ENCODE measurements at places on chromosomes 1 and 21.

- no peak for DNase-seq
Measured at GRCh38 chr1:18111605-18112297, 4.2 kb downstream of the IGSF21 start.

DNA sequence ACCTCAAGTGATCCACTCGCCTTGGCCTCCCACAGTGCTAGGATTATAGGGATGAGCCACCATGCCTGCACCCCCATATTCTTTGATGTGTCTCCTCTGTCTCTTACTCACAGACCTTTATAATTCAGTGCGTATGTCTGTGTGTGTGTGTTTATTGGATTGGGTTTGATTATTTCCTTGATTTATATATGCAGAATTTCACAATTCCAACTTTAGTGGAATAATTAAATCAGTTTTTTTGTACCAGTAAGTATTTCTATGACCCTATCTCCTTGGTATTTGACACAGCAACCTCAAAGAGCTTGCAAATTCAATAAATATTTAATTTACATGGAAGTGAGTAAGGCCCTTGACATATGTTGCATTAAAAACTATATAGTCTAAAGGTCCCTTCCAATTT lies 333.9 kb upstream of the ADAMTS5 start:
- DNase-seq: no peak

DNA sequence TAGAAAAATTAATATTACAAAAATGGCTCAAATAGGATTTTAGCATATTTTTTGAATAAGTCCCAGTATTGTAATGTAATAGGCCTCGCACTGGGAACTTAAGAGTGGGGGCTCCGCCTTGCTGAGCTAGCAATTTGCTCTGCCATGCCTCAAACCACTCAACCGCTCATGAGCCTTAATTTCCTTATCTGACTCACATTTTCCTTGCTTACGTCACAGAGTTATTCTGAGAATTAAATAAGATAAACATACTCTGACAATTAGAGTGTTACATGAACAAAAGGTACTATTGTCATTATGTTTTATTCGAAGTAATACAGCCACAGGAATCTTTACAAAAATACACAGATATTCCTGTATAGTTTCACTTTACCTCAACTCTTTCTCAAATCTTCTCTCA lies 108.1 kb downstream of the SLC44A5 start:
- DNase-seq: no peak

DNA sequence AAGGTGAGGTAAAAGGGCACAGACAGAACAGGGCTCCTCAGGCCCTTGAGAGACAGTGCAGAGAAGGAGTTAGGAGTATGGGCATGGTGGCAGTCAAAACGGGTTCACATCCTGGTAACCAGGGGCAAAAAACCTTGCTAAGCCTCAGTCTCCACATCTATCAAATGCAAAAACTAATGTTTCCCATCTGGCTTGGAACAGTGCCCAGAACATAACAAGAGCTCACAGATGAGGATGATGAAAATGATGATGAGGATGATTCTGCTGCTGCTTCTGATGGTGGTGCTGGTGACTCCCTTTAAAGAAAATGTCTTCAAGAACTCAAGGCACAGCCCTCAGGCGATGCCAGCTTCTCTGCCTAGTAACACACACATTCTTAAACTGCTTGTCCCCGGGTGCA lies 24.1 kb downstream of the HHIPL2 start:
- DNase-seq: no peak

DNA sequence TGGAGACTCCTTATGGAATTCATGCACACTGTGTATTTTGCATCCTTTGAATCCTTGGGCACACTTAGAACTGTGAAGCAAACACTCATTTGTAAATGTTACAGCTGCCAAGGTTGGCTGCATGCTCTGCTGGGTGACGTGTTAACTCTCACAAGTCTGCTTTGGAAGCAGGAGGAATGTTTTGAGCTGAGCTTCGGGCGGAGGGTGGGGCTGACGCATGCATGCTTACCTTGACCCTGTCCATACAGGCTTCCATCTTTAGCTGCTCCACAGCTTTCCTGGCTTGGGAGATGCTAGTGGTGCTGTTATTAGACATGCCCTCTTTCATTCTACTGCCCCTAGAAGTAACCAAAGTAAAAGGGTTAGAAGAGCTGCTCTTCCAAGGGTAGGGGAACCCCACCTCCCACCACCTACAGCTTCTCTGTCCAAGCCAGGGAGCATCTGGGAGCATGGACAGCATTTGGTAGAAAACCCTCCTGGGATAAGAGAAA lies 66.0 kb downstream of the GNG4 start:
- no peak for DNase-seq
